ENCODE measurements at places on chromosomes 11 and 22.

DNA sequence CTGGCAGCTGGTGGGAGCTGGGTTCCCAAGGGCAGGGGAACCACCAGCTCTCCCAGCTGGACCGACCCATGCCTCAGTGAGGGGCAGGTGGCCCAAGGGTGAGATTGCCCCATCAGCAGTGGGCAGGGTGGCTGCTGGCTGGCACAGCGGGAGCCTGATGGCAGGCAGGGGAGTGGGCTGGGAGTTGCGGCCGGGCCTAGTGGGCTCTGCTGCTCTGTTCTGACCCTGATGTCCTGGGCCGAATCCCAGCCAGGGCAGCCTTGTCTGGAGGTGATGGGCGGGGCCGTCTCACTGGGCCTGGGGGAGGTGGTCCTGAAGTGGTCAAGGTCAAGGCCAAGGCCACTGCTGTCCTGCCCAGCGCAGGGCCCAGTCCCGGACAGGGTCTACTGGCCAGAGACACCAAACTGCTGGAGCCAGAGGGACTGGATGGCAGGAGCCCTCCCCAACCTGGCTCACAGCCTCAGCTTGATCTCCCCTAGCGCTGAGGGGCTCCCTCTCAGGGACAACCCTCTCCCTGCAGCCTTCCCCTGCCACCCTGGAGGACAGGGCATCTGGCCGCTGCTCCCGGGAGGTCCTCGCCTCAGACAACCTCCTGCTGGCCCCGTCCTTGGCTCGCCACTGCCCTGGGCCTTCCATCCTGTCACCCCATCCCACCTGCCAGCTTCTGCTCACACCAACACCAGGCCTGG lies 26.5 kb upstream of the PPARA start:
- DNase-seq = no peak

- DNase-seq = peak; percentile 30
These were observed 360.0 kb upstream of the DDI1 start for GRCh38 chr11:103676413-103676812.

DNA sequence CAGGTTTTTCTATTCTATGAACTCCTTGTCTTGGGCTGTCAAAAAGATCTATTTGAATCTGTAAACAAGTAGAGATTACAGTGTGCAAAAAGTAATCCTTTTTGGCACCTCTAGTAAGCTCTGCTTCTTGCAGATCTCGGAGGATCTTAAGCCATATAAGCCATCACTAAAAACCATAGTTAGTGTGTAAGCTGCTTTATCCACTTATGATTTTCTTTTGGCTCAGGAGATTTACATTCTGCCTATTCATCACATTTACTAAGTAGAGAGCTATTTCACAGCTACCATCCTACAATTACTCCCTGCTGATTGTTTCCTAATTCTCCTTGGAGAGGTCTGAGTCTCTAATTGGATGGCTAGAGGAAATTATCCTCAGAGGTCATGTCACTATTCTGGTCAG lies 385.7 kb downstream of the AASDHPPT start:
- peak; percentile 77 for DNase-seq

DNA sequence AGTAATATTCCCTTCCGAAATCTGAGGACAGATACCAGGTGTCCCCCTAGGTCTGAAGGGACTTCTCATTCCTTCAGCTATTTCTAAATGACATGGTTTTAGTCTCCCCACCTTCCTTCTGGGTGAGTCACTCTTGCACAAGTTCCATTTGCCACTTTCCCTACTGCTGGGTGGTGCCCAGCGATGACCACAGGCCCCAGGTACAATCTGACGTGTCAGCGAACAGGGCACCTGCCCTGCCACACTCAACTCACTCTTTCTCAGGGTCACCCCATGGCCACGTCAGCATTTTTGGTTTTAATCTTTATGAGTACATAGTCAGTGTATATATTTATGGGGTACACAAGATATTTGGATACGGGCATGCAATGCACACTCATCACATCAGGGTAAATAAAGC lies 17.2 kb downstream of the POU2AF1 start:
- no peak for DNase-seq

DNA sequence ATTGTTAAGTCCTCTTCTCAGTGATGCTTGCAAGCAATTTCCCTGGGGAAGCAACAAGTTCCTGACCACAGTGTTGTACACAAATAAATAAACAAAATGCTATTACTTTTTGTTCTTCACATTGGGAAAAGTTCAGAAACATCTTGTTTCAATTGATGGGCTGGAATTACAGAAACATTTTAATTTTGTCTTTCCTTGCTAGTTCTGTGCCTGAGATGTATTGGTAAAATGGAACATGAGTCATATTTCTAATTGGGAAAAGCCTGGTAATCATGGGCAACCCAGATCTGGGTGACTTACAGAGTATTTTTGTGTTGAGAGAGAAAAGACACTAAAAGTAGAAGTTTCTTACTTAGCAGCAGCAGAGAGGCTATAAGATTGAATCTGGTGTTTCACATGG lies 576 bp upstream of the BLID start:
- DNase-seq = no peak

GRCh38 chr11:126337126-126337473 lies 18.4 kb upstream of the ST3GAL4 start:
- no peak for DNase-seq

DNA sequence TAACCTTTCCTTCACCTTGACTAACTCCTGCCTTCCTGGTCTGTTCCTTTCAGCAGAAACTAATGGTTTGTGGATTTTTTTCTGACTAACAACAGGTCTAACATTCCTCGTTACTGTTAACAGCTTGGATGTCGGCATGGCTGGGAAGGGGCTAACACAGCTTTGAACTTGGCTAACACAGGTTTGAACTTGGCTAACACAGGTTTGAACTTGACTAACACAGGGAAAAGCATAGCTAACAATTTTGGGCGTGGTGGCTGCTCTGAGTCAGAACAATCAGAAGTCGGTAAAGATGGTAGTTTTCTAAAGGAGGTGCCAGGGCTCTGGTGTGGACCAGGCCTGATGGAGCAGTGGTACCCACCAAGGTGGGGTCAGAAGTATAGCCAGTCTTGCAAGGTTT lies 16.1 kb downstream of the MIAT start:
- peak; percentile 13 for DNase-seq

DNA sequence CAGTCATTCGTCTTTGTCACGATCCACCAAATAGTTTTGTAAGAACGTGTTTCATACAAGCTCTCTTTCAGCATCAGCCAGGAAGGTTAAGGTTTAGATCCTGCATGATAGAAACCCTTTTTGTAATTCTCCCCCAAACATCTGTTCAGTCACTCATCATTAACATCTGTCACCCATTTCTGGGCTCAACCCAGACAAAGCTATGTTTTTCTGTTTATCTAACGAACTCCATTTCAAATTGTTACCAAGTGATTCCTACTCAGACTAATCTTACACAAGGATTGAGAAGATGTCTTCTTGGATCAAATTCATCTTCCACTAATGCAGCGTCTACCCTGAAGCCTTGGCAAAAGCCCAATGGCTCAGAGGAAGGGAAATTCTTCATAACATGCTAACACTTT lies 58.8 kb downstream of the FZD4 start:
- DNase-seq = peak; percentile 26

DNA sequence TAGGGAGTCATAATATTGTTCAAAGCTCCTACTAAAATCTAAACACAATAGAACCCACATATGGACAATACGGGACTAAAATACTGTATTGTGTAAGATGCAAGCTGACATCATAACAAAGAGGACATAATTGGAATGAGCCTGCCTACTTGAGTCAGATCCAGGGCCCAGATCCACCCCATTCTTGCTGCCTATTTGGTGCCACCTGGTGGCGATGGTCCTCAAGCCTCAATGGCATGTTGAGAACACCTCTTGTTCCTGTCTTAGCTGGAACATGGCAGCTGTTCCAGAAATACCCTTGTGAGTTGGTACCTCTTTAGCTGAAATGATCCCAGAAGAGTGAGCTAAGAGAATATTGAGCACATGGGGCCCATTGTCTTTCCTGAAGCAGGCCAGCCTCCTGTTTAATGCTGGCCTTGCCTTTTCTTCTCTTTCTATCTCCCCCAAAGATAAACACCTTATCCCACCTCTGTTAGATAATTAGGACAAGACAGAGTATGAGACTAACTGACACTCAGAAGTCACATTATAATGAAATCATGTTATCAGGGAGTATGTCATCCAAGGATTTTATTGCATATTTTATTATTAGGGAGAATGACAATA lies 680.9 kb upstream of the ANO5 start:
- DNase-seq = peak; percentile 1

GRCh38 chr22:24947881-24948280 lies 1.4 kb upstream of the LHFPL7 start:
- no peak for DNase-seq

DNA sequence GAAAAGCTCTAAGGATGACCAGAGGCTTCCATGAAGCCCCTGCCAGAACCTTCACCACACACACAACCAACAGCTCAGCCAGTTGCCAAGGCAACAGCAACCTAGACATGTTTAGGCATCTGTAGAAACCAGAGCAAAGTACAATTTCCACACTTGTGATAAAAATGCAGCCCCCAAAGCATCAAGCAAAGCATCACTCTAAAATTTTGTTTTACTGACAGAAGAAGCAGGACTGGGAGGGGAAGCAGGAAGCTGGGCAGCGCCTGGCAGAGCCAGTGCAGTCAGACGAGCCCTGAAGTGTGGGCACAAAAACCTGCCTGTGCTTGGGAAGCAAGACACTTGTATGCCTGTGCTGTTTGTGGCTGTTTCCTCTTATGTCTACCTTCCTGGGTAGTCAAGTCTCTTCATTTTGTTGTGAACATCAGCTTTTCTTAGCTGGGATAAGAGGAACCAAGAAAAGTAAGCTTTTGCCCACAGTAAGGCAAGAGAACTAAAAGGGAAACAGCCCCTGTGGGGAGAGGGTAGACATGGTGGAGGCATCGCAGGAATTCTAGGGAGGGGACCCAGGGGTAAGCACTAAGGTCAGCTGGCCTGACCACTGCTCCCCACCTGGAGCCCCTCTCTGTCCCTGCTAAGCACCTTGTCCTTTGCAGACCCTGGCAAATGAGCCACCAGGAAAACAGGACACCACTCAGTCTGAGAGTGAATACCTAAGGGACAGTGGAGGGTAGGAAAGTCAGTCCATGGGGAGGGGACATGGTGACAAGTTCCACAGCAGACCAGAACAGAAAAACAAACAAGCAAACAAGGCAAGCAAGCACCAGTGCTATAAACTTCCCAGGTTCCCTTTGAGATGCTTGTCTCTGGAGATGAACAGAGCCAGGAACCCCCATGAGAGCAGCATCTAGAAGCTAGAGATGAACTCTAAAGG lies 13.4 kb downstream of the PACSIN2 start:
- peak; percentile 39 for DNase-seq

GRCh38 chr22:28914201-28914600 lies 30.8 kb downstream of the ZNRF3 start:
- DNase-seq = no peak

GRCh38 chr11:131693756-131694155 lies 323.3 kb downstream of the NTM start:
- DNase-seq = no peak

DNA sequence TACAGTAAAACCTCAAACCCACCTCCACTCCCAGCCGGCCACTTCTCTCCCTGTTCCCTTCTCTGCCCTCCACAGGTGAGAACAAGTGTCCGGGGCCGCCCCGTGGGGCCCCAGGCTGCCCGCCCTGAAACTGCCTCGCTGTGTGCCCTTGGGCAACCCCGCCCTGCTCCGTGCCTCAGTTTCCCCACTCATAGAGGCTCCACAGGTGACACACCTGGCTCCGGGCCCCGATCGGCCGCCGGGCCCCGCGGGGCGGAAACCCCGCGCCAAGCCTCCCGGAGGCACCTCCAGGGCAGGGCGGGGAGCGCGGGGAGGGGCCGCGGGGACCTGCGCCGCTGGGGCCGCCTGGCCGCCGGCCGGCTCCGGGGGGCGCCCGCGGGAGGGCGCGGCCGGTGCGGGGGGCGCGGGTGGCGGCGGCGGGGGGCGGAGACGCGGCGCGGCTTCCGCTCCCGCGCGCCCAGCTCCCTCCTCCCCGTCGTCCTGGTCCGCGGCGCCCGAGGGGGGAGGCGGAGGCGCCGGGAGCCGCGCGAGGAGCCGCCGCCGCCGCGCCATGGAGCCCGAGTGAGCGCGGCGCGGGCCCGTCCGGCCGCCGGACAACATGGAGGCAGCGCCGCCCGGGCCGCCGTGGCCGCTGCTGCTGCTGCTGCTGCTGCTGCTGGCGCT lies at the start of gene LRP5:
Gene LRP5, plus strand, starts transcription at position 475 of the 663 bp plus-strand sequence. Its CDS starts 124 bp downstream, at position 599.
- DNase-seq = no peak

GRCh38 chr22:31230871-31231621 lies 18.9 kb downstream of the LIMK2 start:
- peak; percentile 86 for DNase-seq

DNA sequence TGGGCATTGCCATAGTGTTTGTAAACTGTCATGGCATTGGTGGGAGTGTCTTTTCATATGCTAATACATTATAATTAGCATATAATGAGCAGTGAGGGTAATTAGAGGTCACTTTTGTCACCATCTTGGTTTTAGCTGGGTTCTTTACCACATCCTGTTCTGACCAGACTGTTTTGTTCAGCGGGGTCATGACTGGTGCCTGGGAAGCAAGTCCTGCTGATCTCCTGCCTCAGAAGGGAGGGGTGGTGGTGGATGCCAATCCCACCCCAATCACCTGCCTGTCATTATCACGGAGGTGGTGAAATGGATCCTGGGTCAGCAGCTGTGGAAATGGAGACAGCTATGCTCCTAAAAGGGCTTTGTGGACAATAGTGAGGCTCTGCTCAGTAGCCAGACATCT lies 31.2 kb downstream of the IL18 start:
- DNase-seq = no peak

- no peak for DNase-seq
These were observed 3.3 kb downstream of the BLID start for GRCh38 chr11:122112470-122113365.

DNA sequence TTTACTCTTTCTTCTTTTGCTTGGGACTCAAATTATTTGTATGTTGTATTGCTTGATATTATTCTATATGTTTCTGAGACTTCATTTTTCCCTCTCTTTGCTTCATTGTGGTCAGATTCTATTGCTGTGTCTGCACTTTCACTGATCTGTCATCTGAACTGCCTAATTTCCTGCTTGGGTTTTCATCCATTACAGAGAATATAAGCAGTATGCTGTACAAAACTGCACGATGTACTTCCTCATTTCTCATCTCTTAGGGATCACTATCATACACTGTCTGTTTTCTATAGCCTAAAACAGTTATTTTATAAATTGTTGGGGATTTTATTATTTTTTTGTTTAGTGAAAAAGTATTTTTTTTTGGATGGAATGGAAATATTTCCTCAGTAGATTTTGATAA lies 736.7 kb upstream of the ANO5 start:
- DNase-seq = no peak

DNA sequence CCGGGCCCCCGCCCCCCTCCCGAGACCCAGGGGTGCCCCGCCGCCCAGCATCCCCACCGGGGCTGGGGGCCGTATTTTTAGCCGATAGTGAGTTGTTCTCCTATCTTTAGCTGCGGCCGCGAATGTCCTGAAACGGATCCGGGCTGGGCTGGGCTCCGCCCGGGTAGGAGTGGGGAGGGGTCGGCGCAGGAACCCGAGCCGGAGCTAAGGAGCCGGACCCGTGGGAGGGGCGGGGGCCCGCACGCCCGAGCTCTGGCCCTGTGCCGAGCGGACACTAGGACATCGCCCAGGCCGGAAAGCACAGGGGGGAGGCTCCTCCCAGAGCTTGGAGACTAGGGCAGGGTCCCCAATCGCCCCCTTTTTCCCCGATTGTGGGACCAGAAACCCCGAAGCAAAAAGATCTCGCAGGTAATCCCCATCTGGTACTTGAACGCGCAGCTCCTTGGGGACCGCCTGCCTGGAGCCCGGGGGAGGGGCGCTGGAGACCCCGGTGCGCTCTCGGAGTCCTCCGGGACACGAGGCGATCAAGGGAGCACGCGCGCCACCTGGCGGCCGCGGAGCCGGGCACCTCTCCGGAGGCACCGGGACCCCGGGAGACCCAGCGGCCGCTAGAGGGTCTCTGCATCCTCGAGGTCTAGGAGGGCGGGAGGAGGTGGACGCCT lies 669 bp downstream of the CDC42EP2 start:
- DNase-seq = peak; percentile 83
